Stimulated activated CD4-positive, alpha-beta T cell treated with anti-CD3 and anti-CD28 coated beads, Interleukin-12 subunit alpha, Interleukin-12 subunit beta, amount 100 ng/mL, for 48 hours (primary cell): ENCODE measurements at places on chromosomes 1 and 21.
A peak's percentile ranks its signal among the peaks of the same experiment; 100 is the strongest.

- DNase-seq: peak; percentile 50
These were observed 13.5 kb downstream of the ESPN start for GRCh38 chr1:6438047-6438525.

GRCh38 chr1:101438359-101438758 is 201.5 kb downstream of the S1PR1 start:
- no peak for DNase-seq

GRCh38 chr1:58528518-58528917 is 18.0 kb downstream of the OMA1 start:
- DNase-seq: no peak

GRCh38 chr1:204384636-204385352 is 25.1 kb upstream of the PLEKHA6 start:
- DNase-seq: no peak

DNA sequence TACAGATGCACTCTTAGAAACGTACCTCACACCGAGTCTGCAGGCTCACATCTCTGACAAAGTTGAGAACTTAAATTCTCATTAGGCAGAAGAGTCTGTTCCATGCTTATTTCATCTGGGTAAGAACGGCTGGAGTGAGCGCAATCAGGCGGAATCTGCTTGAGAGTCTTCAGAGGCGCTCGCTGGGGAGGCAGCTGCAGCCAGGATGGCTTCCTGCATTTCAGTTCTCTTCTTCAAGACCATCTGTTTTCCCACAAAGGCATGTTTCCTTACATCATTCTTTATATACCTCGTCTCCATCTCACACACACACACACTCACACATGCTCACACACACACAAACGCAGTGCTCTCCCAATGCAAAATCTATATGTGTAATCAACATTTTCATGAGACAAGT is 497.1 kb downstream of the AJAP1 start:
- no peak for DNase-seq
